ENCODE measurements at places on chromosomes 2 and 18.

DNA sequence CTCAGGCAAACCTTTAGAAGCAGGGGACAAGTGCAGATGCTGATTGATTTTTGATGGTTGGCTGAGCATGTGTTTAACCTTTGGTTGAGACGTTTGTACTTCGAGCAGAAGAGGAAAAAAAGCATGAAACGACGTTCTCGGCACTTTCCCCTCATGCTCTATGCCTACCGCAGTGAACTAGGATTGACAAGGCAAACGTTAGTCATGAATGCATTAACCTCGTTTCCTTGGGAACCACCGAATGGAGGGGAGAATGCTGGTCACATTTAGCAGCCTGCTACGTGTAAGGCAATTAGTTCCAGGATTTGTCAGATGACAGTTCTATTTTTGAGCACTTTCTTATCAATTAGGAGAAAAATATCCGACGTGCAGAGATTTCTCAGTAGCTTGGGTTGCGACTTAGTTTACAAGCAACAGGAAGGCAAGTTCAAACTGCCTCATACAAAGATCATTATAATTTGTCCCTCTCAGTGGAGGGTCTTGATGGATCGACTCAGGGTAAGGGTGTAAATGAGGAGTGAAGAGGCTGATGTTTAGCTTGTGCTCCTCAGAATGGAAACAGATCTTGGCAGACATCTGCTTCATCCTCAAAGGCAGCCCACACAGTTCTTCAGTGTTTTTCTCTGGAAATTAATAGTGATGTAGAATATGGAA is 47.4 kb upstream of the GPR45 start:
- no peak for DNase-seq

DNA sequence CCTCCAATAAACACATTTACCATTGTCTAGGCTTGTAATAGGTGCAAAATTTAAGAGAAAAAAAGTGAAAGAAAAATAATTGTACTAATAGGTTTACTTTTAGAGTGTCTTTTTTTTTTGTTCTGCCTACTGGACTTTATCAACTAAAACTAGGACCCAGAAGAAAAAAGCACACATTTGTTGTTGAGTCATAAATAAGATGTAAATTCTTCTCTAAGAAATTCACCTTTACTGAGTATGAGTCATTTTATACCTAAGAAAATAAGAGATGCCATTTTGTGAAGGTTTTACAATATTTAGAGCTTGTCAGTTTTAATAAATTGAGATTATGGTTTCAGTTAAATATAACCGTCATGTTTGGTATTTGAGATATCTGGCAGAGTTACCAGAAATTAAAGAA is 19.2 kb downstream of the FARP2 start:
- DNase-seq = no peak

DNA sequence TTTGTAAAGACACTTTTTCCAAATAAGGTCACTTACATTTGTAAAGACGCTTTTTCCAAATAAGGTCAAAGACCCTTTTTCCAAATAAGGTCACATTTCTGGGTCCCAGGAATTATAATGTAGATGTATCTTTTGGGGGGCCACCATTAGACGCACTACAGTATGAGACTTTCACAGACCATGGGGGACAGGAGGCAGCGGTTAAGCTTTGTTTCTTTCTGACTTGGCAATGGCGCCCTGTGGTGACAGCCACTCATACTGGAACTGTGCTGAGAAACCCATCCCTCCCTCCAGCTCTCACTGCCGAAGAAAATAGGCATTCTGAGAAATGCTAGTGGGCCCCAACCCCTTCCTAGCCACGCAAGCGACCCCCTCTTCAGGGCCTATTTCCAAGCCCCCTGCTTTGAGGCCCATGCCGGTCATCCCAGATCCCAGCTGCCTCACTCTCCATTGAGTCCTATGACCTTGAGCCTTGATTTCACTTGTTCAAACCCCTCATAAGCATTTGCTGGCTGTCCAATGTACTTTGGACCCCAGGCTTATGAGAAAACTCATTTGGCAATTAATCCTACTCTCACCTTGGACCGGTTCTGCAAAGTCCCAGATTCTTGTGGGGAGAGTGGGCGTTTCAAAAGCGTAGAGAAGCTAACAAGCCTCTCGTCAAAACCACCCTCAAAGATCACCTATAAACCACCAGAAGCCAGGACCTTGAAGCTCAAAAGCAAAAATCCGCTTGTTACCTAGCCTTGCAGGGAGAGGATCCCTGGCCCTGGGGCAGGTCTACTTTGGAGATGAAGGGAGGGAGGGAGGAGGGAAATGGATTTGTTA is 11.3 kb upstream of the SPATA3 start:
- DNase-seq = no peak

DNA sequence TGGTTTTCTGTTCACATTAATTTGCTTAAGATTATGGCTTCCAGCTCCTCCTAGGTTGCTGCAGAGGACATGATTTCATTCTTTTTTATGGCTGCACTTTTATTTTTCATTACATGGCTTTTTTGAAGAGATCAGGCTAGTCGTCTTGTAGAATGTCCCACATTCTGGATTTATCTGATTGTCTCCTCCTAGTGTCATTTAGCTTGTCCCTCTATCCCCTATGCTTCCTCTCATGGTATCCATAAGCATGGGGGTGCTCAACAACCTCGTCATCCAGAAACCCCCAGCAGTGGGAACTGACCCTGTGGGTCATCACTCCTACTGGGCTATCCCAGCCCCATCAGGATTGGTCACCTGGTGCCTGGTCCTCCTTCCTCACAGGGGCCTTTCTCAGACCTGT is 49.6 kb downstream of the SERTAD2 start:
- no peak for DNase-seq

DNA sequence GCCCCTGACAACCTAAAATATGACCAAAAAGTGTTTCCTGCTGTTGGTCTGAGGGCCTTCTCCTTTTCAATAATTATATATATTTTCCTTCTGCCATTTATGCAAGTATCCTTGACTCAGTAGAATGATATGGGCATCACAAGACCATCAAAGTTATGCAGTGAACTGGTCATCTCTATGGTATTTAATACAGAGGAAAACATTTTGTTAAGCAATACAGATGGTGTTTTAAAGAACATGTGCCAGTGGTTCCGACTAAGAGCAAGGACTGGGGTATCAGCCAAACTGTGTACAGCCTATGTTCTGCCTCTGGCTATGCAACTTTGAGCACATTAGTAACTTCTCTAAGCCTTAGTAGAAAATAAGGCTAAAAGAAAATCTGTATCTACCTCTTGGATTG is 179.0 kb downstream of the TRABD2A start:
- DNase-seq = no peak

- no peak for DNase-seq
These were observed 41.6 kb downstream of the EEF1B2 start for GRCh38 chr2:206201075-206201848.

DNA sequence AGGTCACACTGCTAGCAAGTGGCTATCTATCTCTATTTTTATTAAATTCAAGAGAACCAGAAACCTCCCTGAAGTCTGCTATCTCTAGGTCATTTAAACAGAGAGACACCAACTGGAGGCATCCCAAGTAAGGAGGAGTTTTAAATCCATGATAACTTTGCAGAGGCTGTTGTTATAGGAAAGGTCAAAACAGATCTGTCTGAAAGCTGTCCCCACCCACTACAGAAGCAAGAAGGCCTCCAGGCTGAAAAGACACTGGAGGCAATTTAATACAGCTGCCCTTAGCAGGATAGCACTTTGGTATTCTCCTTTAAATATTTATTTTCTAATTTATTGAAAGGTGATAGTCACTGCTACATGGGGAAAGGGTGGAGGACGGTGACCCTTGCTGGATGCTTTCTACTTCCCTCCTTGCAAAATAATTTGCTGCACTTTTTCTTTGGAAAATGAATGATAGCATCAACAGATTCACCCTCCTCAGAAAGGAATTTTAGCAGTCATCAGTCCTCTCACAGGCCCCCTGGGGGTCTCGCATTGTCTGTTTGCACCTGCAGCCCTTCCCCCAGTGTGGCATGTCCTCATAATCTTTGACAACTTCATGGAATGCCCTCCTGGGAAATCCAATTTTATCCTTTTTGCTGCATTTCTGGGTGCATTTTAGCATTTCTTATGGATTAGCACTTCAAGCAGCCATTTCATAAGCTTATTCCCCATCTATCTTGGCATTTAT is 429.5 kb upstream of the TNP1 start:
- no peak for DNase-seq

- no peak for DNase-seq
These were observed 46.1 kb upstream of the PLB1 start for GRCh38 chr2:28449488-28450395.

DNA sequence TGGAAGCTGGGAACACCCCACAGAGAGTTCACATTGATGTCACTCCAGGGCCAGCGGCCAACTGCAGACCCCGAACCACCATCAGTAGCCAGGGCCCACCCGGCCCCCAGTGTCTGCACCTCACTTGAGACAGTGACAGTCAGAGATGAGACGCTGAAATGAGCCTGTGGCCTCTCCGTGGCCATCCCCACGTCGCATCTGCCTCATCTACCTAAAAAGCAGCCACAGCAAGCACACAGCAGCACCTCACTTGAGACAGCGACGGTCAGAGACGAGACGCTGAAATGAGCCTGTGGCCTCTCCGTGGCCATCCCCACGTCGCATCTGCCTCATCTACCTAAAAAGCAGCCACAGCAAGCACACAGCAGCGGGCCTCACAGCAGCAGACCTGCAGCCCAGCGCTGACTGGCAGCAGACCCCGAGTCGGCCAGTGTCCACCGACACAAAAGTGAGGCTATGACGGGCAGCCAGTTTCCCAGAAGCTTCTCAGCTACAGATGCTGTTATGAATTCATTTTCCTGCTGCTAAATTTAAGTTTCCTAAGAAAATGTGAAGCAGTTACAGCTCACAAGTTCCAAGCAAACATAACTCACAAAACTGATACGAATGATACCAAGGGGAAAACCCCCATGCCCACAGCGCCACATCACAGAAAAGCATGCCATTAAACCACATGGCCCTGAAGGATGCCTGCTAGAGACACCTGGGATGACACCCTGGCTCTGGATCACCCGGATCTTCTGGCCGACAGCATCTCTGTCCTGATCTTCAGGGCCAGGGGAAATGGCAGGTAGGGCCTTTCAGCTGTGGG is 27.7 kb downstream of the SNORC start:
- no peak for DNase-seq

DNA sequence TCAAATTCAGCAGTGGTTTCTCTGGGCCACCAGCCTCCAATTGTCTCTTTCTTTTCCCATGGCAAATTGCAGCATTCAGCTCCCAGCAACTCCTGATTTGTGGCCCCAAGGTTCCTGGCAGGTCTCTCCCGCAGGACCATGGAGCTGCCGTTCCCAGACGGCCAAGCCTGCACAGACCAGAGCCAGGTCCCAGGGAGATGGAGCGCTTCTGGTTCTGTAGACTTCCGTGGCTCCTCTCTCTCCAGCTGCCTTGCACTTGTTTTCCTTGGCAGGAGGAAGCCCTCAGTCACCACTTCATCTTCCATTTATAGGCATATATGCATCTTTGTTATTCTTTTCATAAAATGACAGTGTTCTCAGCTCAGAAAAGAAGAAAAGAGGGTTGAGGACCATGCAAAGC is 21.7 kb downstream of the TNP1 start:
- DNase-seq = no peak

- DNase-seq = no peak
These were observed 200.0 kb downstream of the ZNF407 start for GRCh38 chr18:74797577-74798151.

DNA sequence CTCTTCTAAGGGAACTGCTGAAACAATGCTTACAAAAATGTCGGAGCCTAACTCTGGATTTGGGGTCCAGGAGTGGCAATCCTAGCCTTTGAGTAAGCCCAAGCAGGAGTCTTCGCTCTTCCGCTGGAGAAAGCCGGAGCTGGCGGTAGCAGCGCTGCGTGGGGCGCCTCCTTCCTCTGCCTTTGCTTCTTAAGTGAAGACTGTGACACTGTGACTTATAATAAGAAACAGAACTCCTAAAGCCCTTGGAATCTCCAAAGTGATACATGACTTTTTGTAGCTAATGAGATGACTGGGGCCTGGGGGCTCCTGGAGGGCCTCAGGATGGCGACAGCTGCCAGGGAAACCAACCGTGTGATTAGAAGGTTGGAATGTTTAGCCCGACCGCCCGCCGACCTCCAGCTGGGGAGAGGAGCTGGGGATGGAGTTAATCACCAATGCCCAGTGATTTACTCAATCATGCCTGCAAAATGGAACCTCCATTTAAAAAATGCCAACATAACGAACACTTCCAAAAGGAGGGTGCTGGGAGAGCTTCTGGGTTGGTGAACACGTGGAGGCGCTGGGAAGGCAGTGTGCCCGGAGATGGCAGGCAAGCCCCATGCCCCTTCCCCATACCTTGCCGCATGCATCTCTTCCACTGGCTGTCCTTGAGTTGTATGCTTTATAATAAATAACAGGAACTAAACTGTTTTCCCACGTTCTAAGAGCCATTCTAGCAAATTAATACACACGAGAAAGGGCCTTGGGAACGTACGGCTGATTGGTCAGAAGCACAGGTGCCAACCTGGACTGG is 29.0 kb upstream of the MAL start:
- DNase-seq = no peak

- no peak for DNase-seq
These were observed 56.9 kb upstream of the ALKAL2 start for GRCh38 chr2:344811-345210.

DNA sequence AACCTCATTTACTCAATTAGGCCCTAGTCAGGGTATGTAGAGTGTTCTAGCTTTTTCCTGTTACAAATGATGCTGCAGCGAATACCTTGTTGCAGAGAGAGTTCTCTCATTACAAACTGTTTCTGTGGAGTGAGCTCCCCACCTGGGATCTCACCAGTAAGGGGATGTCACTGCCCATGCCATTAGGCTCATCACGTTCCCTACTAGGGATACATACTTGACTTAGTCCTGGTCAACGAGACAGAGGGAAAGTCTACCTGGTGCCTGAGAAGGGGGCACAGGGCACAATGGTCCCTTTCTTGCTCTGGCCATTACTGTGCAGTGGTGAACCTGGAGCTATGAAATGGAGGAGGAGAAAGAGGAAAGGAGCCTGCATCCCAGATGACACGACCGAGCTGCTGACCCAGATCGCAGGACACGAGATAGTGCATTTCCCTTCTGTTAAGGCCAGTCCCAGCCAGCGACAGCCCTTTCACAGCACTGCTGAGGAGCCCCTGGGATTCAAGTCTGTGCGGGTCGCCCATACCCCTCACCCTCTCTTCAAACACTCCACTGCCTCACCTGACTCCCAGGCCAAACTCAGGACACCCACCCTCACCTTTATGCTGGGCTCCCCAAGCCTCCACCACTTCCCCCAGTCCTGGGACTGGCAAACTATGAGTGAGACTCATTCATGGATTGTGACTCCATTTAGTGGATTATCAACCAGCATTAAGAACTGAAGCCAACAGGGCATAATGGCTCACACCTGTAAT is 16.0 kb downstream of the MALL start:
- DNase-seq = no peak

DNA sequence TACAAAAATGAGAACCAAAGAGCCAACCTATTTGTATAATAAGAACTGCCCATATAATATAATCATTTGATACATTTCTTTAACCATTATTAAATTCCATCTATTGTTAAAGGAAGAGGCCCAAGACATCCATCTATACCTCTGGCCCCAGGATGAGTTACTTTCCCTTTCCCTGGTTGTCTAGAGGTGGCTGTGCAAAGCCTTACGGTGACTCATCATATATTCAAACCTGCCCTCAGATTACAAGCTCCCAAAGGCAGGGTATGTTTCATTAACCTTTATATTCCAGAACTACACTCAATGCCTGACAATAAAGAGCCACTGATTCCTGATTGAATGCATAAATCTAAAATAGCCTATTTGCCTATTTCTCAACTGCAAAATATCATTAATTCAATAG is 105.8 kb upstream of the PID1 start:
- no peak for DNase-seq
